ENCODE measurements at places on chromosomes 4 and X. TPM values are rescaled to one million over a fixed set of nuclear protein-coding genes. Genes with fewer than 3 reads are reported as not detected.

AMOT gene
- total RNA-seq: 17.3 TPM

ZNF732 gene
- total RNA-seq: 0.45 TPM

- DNase-seq: no peak
- no peak overlapping the region for H3K27ac ChIP-seq
- no peaks in the 10 kb centered on the region for H3K4me1 ChIP-seq
Observed at GRCh38 chr4:151643564-151643963, 117.2 kb downstream of the GATB start.

DNA sequence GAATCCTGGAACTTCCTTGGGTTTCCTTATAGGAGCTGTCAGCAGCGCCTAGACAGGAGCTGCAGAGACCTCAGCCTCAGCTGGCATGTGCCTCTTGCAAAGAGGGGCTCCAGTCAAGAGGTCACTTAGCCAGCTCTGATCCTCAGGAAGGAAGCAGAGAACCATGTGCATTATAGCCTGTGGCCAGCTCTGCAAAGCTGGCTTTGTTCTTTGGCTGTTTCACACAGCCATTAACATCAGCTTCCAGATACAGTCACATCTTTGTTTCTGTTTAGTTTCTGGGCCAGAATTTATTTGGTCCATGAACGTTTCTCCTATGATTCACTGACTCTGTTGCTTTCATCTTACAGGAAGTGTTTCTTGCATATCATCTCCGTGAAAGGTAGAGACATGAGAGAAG lies 92.4 kb downstream of the CC2D2A start:
- H3K36me3 ChIP-seq: peaks cover 12% of the 10 kb centered on the region
- H3K27ac ChIP-seq: no peak overlapping the region
- DNase-seq: no peak
- no peaks in the 10 kb centered on the region for H3K27me3 ChIP-seq
- no peaks in the 10 kb centered on the region for H3K4me1 ChIP-seq

- no peak overlapping the region for H3K4me3 ChIP-seq
- no peak for DNase-seq
- no peaks in the 10 kb centered on the region for H3K4me1 ChIP-seq
- no peak overlapping the region for H3K27ac ChIP-seq
- H3K27me3 ChIP-seq: no peaks in the 10 kb centered on the region
- no peaks in the 10 kb centered on the region for H3K36me3 ChIP-seq
Observed at GRCh38 chr4:155066871-155067270, 141.6 kb upstream of the NPY2R start.

- H3K4me3 ChIP-seq: no peak overlapping the region
- no peaks in the 10 kb centered on the region for H3K27me3 ChIP-seq
- no peaks in the 10 kb centered on the region for H3K36me3 ChIP-seq
- H3K27ac ChIP-seq: no peak overlapping the region
- no peaks in the 10 kb centered on the region for H3K4me1 ChIP-seq
- DNase-seq: no peak
Observed at GRCh38 chr4:136650541-136651277, 881.6 kb downstream of the PCDH18 start.

DNA sequence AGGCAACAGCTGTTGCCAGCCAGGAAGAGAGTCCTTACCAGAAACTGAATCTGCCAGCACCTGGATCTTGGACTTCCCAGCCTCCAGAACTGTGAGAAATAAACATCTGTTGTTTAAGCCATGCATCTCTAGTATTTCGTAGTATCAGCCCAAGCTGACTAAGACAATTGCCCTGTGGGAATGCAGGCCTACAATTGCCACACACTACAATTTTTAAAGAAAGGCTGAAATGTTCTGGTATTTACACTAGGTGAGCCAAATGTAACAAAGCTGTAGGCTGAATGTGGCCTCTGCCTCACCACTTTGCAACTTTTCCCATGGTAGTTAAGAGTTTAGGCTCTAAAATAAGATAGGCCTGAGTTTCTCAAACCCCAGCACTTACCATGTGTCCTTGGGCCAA lies 59.1 kb downstream of the SPATA18 start:
- no peak for DNase-seq
- H3K27ac ChIP-seq: no peak overlapping the region
- H3K4me1 ChIP-seq: no peaks in the 10 kb centered on the region
- H3K27me3 ChIP-seq: no peaks in the 10 kb centered on the region
- no peak overlapping the region for H3K4me3 ChIP-seq

All from aorta (tissue), 5 donors.